Kidney (tissue), 22 donors: ENCODE measurements at places on chromosomes 16 and 17. TPM values are rescaled to one million over a fixed set of nuclear protein-coding genes. Genes with fewer than 3 reads are reported as not detected.

ORMDL3 gene
- 48.8 TPM for total RNA-seq

LITAFD gene
- not detected for total RNA-seq

MYH11 gene
- 175 TPM for total RNA-seq

- DNase-seq: no peak
Measured at GRCh38 chr16:57634171-57634570, 5.7 kb downstream of the ADGRG1 start.

DNA sequence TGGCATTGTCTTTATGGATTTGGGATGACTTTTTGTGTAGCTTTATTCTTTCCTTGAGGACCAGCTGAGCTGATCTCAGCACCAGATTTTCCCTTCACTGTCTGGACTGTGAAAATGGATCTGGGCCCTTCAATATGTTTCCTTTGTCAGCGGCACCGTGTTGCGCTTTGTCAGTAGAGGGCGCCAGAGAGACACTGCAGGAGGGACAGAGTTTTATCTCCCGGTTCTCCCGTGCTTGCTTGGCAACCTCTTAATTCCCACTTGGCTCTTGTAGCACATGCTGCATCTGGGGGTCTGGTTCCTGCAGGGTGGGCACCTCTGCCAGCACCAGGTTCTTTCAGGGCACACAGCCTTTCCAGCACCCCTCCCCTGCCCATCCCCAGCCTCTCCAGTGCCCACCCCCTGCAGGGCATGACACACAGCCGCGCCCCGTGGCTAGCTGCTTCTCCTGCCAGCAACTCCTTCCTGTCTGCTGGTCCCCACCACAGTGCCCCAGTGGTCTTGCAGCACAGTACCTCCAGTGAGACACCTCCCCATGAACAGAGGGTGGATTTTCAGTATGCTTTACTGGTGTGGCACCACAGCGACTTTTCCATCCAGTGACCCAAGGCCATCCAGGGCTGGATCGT lies 19.6 kb downstream of the OR1D5 start:
- DNase-seq: no peak

GRCh38 chr17:38451030-38451839 lies 23.0 kb downstream of the ARHGAP23 start:
- DNase-seq: peak; percentile 95

DNA sequence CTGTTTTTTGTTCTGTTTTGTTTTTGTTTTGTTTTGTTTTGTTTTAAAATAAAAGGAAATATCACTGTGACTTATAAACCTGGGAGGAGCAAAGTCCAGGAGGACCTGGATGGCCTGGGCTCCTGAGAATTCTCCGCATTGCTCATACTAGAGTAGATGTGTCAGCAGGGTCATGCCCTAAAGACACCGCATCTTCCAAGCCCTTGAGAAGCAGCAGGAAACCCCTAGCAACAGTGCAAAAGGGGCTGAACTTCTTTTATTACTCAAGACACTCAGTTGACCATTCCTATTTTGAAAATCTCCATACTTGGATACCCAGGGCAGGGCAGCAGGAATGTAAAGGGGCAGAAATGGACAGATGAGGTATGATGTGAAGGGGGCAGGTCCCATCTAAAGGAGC lies 51.8 kb downstream of the SYT17 start:
- no peak for DNase-seq
